Neural crest cell (in vitro differentiated cells): ENCODE measurements at places on chromosomes 6 and 20. TPM values are rescaled to one million over a fixed set of nuclear protein-coding genes. Genes with fewer than 3 reads are reported as not detected.

- no peak for DNase-seq
Observed at GRCh38 chr6:33755070-33755869, 8.6 kb upstream of the IP6K3 start.

DNA sequence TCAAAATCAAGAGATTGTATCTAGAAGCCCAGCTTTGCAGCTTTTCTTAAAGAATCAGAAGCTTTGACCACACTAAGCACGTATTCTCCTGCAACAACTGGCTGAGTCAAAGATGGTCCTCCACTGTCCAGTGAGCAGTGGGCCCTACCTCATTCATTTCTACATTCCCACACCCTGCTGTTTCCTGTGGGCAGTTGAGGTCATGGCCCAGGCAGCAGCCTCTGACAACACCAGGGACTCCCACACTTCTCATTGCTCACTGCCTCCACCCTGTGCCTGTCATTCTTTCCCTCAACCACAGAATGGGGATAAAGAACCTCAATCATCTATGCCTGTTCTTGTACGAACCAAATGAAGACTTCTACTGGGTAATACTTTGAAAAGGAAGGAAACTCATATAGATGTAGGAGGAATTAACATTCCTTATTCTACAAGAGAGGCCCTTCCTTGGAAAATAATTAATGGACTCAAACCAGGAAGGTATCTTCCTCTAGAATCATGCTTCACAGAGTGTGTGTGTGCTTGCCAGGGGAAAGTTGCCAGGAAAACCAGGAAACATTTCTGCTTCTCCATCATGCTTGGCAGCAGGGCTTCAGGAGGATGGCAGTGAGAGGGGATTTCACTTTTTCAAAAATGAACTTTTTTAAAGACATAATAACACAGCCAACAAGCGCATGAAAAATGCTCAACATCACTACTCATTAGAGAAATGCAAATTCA is 191.7 kb upstream of the RIN2 start:
- DNase-seq: no peak

DNA sequence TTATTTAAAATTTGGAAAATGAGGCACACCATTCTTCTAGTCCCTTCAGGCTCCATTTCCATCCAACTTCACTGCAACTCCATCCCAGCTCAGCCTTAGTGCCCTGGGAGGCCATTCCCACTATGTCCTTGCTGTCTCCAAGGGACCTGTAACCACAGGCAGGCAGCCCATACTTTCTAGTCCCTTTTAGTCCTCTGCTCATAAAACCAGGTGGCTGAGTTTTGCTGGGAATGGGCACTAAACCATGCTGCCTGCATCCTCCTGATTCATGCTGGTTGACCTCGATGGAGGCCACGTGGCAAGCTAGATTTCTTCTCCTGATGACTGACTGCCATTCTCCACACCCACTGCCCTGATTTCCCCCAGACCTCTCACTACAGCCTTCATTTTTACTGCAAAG is 27.5 kb upstream of the MYMX start:
- DNase-seq: no peak

DNA sequence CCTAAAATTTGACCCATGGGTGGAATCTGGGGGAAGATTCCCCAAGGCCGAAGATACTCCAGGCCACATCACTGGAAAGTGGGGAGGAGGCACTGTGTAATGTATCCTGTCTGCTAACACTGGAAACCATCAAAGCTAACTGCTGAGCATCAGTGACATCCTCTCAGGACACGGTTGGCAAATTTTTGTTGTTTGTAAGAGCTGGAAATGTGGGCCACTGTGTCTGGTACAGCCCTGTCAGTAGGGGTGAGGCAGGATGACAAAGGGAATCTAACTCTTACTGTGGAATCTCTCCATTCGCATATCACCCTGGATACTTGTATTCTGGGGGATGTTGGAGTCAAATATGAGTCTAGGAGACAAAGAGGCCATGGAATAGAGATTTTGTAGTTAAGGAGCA is 17.0 kb upstream of the CLPSL2 start:
- DNase-seq: no peak

- peak; percentile 12 for DNase-seq
Observed at GRCh38 chr6:159252955-159253508, 83.8 kb downstream of the FNDC1 start.

DNA sequence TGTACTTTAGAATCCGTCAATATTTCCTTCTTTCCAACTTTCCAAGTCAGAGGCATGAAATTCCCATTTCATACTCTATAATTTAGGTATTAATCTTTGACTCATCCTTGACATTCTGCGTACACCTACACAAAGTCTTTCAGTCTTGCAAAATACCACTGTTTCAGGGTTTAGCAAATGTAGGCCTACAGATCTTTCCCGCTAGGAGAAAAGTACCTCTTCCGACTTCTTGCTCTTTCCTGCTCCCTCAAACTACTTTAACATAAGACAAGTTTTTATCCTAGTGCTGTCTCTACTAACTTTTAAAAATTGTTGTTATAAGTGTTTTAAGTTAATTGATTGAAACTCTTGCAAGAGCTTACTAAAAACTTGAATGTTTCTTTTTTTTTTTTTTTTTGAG is 18.3 kb upstream of the PHACTR1 start:
- DNase-seq: no peak

- no peak for DNase-seq
Observed at GRCh38 chr6:47258724-47259347, 50.9 kb downstream of the TNFRSF21 start.

DNA sequence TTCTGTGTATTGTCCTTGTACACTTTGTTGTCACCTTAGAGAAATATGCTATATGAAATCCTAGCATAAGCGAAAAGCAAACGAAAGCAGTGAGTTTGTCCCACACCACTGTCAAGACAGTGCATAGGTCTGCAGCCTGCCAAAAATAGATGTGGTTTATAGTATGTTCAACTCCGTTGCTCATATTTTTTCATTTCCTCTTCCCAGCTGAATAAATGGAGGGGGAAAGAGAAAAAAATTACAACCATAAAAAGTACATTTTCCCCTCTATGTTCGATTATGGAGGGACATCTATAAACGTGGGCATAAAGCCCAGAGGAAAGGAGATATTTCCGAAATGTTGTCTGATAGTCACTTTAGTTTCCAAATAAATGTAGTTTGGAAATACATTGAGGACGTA is 25.8 kb downstream of the PRL start:
- DNase-seq: no peak

KCNB1 gene
- total RNA-seq: 1.6 and 2.8 TPM in 2 replicates

BPIFB1 gene
- total RNA-seq: not detected in 2 replicates

CST5 gene
- not detected in 2 replicates for total RNA-seq
